Progenitor cell of endocrine pancreas (in vitro differentiated cells): ENCODE measurements at places on chromosomes 13 and 19. TPM values are rescaled to one million over a fixed set of nuclear protein-coding genes. Genes with fewer than 3 reads are reported as not detected.

- DNase-seq, result no peak
Measured at GRCh38 chr13:76160961-76161925, 525.1 kb downstream of the LMO7 start.

DNA sequence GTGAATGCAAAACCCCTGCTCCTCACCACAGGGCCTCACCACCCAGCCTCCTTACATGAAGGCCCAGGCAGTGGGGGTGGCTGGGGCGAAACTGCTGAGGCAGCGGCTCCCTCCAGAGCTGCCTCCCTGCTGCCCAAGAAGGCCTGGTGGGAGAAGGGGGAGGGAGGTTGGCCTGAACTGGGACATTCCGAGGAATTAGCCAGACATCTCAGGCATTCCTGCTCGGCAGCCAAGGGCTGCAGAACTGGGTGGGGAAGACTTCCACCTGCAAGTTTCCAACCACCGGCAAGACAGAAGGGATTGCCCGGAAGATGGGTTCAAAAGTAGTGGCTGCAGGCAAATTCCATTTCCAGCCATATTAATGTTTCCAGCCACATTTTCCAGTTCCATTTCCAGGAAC lies 2.3 kb upstream of the PSPN start:
- DNase-seq, result no peak

- DNase-seq, result no peak
Measured at GRCh38 chr13:110259651-110260050, 47.3 kb downstream of the COL4A1 start.

DNA sequence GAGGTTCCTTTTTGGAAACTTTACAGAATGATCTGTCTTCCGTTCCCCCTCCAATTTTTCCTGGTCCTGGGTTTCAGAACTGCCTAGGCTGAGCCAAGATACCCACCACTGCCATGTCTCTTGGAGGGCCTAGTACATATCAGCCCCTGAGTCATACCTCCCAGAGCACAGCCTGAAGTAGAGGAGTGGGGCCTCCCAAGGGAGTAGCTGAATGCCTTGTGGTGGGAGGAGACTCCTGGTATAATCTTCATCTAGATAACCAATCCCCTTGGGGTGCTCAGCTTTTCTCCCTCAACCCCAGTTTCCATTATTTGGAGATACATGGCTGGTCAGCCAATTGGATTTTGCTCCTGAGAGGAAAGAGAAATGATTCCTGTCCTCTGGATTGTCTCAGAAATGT lies 30.3 kb downstream of the ZNF763 start:
- no peak for DNase-seq

DNA sequence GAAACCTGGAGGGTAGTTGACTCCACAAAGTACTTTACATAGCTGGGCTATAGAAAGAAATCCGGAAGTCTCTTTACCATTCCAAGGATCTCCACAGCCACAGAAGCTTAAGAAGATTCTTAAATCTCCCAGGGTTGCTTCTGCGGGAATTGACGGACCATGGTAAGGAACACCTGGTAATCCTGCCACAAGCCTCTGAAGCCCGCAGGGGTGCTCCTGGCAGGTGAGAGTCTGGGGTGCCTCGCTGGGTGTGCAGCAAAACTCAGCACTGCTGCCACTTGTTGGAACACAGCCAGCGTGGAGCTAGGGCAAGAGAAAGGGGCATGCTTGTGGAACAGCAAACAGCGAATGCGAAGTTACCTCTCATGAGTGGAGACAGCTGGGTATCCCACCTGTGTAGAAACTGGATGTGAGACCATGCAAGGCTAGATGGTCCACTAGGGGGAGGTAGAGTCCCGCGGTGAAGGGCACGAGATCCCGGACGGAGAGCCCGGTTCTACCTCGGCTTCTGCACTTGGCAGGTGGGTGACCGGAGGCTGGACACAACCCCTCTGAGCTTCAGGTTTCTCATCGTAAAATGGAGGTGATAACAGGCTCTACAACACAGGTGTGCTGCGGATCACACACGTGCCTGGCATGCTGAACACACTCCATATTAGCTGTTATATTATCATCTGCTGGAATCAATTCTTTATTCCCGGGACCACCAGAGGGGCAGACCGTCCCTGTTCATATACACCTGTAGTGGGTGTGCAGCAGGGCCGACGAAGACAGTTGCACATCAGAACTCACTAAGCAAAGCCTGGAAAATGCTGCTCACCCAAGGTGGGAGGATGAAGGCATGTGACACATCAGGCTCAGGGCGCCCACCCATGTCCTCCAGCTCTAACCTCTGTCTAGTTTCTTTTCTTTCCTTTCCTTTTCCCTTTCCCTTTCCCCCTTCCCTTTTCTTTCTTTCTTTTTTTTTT lies 24.1 kb upstream of the UBAC2 start:
- DNase-seq, result peak; percentile 71

DNA sequence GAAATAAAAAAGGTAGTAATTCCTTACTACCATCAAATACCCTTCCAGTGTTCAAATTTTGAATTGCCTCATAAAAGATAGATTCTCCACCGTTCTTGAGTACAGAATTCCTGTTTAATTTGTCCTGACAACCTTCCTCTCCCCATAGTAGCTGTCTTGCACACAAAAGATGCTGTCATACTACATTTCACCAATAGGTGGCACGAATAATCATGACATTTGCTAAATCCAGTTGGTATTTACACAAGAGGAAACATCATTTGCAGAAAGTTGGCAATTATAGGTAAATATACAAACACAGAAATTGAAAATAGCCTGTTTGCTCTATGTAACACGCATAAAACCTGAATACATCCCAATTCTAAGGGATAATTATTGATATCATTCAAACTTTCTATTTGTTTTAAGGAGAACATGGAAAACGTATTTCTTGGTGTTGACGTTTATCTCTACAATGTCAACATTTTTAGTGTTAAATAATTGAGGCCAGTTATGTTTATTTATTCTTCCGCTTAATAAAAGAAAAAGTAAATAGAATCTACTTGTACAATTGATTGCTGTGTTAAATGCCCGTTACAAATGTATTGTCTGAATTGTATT lies 58.3 kb upstream of the CLDN10 start:
- DNase-seq, result no peak

GRCh38 chr13:40136896-40137295 lies 481.4 kb downstream of the COG6 start:
- DNase-seq, result no peak

- no peak for DNase-seq
Measured at GRCh38 chr19:54469496-54469934, 3.6 kb downstream of the CDC42EP5 start.

- DNase-seq, result no peak
Measured at GRCh38 chr19:15353908-15354307, 21.6 kb upstream of the BRD4 start.

GRCh38 chr19:6588508-6589345 lies 2.2 kb downstream of the CD70 start:
- no peak for DNase-seq

DNA sequence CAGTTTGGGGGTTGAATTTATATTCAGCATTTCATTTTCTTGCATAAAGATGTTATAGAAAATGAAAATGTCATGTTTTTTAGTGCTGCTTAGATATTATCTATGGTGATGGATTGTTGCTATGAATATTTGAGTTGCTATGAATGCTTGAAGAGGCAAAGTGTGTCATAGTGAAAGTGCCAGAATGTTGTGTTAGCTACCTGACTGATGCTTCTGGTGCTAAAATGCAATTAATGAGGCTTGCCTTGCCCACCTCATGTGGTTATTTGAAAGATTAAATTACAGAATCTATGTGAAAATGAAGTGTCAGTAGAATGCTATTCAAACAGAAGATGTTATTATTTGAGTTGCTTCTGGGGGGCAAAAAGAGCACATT lies 62.7 kb upstream of the MYCBP2 start:
- DNase-seq, result no peak

DNA sequence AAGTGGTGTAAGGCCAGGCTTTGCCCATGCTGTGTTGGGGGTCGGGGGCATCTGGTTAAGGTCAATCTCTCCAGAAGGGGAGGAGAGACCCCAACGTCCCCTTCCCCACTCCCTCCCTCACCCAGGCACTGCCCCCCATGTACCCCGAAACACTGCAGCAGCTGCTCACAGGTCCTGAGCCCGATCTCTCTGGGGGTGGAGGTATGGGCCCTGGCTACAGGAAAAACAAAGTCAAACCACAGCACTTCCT lies 10.2 kb downstream of the CAPN12 start:
- DNase-seq, result no peak

GRCh38 chr13:61486496-61486895 lies 70.8 kb upstream of the PCDH20 start:
- DNase-seq, result no peak

DNA sequence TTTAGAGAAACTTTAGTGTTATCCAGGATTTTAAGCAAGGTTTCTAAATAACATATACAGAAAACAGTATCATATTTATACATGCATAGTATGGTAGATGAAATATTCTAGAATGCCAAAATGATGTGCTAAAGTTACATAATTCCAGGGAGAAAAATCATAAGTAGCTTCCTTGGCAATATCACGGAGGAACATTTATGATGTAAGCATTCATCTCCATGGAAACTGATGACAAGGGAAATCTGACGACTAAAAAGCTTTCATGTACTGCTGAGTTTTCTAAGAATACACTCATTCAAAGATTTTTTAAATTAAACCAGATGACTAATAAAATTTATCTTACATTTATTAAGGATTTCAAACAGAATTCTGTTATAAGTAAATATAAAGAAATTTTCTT lies 4.7 kb downstream of the TEX30 start:
- DNase-seq, result no peak

- DNase-seq, result no peak
Measured at GRCh38 chr19:10861103-10861651, 10.2 kb upstream of the CARM1 start.

Gene LGALS7B
- not detected in 2 replicates for total RNA-seq

Gene KLK10
- total RNA-seq, result not detected in 2 replicates

Gene CACNG6
- 7.6 and 8.4 TPM in 2 replicates for total RNA-seq
